ENCODE measurements at places on chromosomes 3 and 15.

DNA sequence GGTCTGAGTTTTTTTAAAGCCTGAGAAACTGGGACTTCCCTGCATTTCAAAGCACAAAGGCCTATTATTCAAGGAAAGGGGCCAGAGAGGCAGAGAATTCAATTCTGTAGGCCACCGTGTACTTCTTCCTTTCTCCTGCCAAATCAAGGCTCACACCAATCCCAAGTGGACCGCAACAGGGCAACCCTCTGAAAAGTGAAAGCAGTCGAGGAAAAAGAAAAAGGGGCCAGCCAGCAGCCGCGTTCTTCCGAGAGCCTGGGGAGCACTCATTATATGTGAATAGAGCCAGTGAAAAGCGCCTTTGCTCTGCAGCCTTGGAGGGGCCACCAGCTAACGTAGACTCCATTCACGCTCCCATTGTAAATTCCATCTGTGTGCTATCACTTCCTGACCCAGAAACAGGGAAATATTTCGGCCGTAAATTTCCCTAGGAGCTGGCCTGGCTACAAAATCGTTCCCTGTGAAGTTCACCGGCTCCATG lies 45.9 kb upstream of the THUMPD3 start:
- DNase-seq, result no peak

DNA sequence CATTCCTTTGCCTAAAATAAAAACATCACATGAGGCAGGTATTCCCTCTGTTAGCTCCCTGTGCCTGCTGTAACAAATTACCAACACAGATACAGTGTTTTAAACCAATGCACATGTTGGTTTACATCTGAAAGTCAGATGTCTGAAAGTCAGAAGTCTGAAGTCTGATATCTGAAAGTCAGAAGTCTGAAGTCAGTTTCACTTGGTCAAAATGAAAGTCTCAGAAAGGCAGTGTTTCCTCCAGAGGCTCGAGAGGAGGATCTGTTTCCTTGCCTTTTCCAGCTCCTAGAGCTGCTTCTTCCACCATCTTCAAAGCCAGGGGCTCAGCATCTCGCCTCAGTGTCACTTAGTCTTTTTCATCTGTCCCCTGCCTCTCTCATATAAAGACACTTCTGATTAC lies 22.0 kb downstream of the SST start:
- DNase-seq, result no peak

GRCh38 chr3:14889205-14889604 lies 58.2 kb upstream of the NR2C2 start:
- DNase-seq, result no peak

- DNase-seq, result no peak
These were observed 52.8 kb downstream of the PPM1L start for GRCh38 chr3:160808838-160809237.

- no peak for DNase-seq
These were observed 84.1 kb downstream of the ST6GAL1 start for GRCh38 chr3:187014417-187014864.

GRCh38 chr15:88877415-88877814 lies 17.9 kb downstream of the HAPLN3 start:
- no peak for DNase-seq

DNA sequence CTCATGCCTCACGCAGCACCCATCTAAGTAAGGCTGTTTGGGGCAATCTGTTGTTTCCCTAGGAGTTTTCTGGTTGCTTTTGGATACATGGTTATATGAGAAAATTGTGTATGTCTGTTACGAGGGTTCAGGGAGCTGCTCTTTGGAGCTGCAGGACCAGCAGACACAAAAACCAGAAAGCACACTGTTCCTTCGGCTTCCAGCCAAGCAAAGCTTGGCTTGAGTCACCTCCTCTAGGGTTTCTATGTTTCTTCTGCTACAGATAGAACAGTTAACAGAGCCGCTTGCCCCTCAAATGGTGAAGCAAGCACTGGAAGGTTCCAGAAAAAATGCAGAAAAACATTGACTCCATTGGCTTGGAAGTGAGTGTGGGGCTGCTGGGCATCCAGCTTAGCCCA lies 49.2 kb upstream of the CTDSPL start:
- DNase-seq, result no peak

DNA sequence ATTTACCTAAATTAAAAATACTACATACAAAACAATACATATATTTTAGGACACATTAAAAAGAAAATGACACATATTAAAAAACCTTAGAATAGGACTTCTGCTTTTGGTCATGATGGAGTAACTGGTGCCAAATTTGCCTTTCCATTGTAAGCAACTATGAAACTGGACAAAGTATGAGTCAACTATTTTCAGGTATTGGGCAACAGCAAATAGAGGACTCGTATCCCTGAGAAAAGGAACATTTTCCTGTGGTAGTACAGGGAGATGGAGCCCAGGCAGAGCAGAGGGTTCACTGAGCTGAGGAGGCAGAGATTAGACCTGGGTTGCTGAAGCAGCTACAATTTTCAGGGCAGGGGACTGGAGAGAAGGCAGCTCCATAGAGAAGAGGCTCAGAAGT lies 14.7 kb downstream of the CCR1 start:
- DNase-seq, result no peak

GRCh38 chr15:41020311-41020710 lies 67.0 kb downstream of the CHAC1 start:
- no peak for DNase-seq

DNA sequence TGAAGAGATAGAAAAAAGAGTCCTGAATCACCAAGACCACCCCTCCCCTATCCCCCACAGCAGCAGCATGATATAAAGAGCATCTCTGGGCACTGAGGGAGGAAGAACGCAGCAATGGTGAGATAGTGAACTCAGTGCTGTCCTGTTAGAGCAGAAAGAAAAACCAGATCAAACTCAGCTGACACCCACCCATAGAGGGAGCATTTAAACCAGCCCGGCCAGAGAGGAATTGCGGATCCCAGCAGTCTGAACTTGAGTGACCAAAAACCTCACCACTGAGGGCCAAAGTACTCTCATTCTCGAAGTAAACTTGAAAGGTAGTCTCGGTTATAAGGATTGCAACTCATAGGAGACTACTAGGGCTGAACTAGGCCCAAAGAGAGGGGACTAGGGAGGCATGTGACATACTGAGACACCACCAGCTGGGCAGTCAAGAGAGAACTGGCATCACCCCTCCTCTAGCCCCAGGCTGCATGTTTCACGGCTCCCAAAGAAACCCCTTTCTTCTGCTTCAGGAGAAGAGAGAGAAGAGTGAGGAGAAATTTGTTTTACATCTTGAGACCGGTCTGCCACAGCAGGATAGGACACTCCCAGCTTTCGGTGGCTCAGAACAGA lies 39.2 kb upstream of the TGFBR2 start:
- DNase-seq, result no peak

DNA sequence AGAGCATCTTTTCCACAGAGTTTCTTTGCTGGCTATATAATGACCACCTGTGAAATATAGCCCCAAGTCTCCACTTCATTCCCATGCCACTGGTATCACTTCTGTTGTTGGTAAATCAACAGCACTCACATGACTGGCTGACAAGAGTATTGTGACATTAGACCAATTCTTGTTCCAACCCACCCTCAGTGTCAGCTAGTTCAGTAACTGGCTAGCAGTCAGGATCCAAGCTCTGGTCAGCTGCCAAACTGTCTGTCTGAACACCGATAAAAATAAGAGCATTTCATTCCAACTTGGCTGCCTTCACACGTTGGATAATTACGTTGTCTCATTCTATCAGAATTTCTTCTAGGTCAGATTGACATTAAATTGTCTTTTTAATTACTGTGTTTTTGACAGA lies 166.5 kb downstream of the USP13 start:
- DNase-seq, result no peak

DNA sequence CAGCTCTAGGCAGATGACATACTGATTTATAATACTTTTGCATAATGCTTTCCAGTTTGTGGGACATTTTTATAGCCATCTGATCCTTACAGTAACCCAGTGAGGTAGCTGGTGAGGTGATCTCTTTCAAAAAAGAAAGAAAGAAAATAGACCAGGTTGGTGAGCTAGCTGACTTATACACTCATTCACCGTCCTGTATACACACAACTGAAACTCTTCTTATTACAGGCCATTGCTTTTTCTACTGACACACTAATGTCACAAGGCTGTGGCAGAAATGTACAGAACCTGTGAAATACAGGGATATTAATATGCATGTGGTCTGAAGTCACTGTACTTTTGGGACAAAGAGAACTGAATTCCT lies 150.2 kb upstream of the BHLHE40 start:
- DNase-seq, result no peak
